ENCODE measurements at places on chromosomes 1 and 21.
A peak's percentile ranks its signal among the peaks of the same experiment; 100 is the strongest.

DNA sequence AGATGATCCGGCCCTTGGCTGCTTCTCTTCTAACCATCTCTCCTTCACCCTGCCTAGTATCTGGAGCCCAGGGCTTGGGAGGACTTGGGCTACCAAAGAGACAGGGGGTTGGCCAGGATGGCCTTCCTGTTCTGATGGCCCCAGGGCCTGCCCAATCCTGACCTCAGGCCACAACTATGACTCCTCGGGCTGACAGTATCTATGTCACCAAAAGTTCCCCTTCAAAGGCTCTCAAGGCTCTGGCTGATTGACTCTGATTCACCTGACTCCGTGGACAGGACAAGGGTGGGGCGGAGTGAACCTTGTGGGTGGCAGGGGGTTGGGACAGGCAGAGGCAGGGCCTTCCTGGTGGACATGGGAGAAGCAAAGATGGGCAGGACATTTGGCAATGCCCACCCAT lies 12.7 kb downstream of the MEF2D start:
- no peak for DNase-seq

GRCh38 chr1:24705260-24706073 lies 39.8 kb upstream of the CLIC4 start:
- DNase-seq = no peak

DNA sequence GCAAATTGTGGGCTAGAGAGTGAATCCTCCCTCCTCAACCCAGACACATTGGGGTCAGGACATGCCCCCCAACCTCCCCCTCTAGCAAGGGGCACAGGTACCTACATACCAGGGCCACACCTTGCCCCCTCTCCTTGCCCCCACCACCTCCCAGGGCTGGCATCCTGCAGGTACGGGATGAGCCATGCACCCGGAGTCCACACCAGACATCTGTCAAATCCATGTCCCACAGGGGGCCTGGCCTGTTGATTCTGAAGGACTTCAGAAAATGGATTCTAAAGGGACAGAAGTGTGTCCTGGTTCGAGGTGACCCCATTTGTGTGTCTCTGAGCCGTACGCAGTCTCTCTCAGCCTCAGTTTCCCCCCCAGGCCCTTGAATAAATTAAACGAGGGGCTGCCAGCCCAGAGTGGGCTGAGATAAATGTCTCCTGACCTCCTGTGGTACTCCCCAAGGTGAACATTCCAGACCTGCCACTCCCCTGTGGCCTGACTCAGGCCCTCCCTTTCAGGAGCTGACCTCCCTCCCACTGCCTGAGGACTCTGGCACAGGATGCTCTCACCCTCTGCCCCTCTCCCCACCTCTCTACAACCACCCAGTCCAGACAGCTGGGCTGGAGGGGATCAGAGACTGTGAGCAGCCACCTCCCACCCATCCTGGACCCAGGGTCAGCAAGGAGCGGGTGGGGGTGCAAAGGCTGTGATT lies 94.5 kb downstream of the EPHB2 start:
- DNase-seq = no peak

GRCh38 chr1:214525535-214526019 lies 25.8 kb downstream of the PTPN14 start:
- no peak for DNase-seq

DNA sequence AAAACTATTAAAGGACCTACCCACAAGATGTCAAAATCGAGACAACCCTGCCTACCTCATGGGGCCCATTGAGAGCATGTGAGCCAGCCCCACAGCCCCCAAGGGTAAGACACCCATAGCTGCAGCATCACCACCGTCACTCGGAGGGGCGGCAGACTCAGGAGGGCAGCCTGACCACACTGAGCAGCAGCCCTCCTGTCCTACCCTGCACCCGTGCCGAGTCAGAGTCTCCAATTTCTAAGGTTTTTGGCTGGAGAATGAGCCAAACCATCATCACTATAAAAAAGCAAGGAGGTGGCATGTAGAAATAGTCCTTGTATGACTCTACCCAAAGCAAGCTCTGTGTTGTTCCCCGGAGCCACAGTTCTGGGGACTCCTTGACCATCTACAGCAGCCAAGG lies 94.7 kb downstream of the SSBP3 start:
- no peak for DNase-seq

DNA sequence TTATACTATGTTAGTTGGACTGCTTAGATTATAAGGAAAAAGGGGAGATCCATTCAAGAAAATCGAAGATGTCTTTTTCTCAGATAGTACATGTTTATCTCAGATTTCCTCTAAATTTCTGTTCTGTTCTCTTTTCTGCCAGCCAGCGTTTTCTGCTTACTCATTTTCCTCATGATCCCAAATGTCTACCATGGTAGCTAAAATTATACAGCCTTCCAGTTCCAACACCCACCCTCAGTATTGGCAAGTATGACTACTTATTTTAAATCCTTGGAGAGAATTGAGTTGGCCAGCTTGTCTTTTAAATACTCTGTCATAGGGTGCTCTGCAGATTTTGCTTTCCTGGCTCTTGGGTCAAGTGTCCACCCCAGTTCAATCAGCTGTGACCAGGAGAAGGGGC lies 95.7 kb upstream of the PLXNA2 start:
- DNase-seq = no peak

- no peak for DNase-seq
Observed at GRCh38 chr1:109133002-109133706, 19.2 kb downstream of the ELAPOR1 start.

DNA sequence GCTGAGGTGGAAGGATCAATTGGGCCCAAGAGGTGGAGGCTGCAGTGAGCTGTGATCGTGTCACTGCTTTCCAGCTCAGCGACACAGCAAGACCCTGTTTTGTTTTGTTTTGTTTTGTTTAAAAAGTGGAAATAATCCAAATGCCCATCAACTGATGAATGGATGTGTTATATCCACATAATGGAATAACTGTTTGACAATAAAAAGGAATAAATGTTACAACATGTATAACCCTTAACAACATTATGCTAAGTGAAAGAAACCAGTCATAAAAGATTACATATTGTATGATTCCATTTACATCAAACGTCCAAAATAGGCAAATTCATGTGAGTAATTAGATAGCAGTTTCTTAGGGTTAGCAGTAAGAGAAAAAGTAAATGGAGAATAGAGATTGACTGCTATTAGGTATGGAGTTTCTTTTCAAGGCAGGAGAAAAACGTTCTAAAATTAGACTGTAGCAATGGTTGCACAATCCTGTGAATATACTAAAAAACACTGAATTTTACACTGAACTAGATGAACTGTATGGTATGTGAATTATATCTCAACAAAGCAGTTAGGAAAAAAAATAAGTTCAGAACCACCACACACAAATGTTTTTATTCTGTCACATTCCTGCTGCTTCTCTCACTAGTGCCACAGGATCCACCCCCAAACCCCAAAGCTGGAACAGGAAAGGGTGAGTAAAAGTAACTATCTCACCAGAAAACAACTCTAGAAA lies 15.7 kb downstream of the FOXJ3 start:
- DNase-seq = peak; percentile 21

GRCh38 chr1:226217273-226217672 lies 6.2 kb upstream of the MIXL1 start:
- DNase-seq = no peak

- no peak for DNase-seq
Observed at GRCh38 chr1:108725906-108726305, 13.2 kb downstream of the FNDC7 start.

DNA sequence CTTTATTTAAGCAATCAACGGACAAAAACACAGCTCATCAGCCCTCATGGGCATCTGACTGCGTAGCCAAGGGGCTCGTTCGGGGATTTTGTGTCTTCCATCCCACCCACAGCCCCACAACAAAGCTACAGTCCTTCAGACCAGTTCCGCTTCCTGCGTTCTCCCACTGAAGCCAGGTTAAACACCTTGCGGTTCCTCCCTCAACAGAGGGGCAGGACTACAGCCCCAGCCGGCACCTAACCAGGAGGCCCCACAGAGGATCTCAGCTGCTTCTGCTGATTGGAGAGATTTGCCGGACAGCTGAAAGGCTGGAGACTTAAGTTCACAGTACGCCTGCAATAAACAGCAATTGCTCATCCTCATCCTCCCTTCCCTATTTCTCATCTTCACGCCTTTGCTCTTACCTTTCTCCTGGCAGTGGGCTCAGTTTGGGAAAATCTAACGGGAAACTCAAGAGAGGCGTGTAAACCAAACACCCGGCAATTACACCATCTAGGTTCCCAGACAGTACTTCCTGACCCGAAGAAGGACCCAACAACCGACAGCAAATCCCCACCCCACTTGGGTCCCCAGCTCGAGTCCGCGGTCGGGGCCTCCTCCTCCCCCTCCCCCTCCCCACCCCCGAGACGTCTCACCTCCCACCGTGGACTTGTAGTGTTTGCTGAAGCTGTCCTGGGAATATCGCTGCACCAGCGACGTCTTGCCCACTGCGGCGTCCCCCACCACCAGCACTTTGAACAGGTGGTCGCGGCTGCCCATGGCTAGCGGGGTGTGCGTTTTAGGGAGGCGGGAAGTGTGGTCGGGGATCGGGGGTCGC lies 876 bp downstream of the RAB29 start:
- peak; percentile 53 for DNase-seq

DNA sequence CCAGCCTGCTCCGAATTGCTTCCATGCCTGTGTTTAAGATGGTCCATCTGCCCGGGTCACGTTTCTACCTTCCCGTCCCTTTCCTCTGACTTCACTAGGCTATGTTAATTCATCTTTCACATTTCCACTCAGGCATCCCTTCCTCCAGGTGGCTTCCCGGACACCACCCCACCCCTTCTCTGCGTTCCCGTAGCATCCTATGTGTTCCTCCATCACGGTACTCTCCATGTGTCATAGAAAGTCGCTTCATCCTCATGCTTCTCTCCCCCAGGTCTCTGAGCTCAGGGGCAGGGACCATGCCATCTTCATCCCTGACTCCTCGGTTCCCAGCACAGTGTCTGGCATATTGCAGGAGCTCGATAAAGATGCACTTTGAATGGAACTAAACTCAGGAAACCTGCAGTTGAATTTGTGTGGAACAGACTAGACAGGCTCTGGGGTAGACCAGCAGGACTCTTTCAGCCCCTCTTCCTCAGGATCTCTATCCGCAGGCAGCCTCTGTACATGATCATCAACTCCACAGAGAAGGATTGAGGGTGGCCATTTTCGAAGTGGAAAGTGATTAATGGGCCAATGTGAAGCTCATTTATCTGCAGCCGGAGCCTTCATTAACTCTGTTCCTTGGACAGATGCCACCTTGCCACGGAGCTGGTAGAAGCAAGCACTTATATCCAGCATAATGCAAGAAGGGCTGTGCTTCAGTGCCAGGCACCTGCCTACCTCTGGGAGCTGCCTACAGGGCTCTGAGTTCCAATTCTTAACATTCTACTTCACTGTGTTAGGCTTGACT lies 9.1 kb downstream of the C1orf226 start:
- no peak for DNase-seq

- peak; percentile 59 for DNase-seq
Observed at GRCh38 chr1:22641906-22642636, 1.4 kb upstream of the C1QC start.

DNA sequence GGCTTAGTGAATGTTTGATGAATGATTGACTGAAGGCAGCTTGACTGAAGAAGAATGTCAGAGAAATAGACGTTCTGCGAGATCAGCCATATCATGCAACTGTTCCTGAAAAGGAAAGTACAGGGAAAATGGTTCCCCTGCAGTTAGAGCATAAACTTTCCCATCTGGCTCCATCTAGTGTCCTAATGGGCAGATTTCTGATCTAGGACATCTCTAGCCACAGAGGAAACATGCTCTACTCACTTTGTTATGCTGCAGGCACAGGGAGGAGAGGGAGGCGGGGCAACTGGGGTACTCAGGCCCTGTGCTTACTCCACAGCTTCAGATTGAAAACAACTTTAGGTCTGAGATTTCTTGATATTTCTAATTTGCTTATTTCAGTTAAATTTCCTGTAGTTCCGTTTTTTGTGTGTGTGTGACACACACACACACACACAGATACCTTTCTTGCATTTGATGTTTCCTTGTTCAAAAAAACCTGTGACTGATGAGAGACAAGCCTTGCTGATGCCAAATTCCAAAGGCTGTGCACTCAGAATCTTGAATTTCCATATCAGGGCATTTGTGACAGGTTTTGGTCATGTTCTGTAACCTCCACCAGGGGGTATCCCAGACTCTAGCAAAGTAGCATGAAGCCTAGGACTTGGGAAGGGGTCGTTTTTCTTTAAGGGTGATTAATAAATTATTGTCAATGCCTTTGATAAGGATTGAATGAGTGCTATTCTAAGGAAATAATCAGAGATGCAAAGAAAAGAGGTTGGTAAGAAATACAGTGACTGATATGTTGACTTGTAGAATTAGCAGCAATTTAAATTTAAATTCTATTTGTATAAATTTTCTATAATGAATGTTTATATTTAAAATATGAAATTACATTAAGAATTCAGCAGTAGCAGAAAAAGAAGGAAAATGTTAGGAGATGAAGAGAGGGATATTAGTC lies 139.7 kb upstream of the BEND5 start:
- no peak for DNase-seq

DNA sequence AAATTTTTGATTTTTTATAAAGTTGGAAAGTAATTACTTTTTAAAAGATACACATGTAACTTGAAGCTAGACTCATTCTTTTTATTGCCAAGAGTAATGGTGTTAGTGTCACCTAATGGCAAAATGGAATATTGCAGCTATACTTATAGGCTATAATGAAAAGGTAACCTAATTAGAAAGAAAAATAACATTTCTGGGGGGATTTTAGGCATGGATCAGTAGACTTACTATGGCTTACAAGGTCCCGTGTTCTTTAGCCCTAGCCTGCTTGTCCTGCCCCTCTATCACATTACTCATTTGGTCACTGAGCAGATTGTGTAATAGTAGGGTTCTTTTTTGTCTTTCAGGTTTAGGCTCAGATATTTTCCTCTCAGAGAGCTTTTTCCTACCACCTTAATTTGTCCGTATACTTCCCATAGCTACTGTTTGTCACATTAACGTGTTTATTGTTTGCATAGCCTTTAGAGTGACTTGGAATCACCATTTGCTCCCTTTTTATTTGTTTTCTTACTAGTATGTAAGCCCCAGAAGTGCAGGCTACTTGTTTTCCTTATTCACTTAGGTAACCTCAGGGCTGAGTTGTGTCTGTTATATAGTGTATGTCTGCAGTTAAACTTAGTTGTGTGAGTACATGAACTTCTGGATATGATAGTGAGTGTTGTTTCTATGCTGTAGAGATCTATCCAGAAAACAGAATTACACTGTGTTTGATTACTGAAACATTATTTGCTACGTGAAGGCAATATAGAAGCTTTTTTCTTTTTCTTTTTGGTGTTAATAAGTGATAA lies 58.7 kb downstream of the RABGAP1L start:
- no peak for DNase-seq

DNA sequence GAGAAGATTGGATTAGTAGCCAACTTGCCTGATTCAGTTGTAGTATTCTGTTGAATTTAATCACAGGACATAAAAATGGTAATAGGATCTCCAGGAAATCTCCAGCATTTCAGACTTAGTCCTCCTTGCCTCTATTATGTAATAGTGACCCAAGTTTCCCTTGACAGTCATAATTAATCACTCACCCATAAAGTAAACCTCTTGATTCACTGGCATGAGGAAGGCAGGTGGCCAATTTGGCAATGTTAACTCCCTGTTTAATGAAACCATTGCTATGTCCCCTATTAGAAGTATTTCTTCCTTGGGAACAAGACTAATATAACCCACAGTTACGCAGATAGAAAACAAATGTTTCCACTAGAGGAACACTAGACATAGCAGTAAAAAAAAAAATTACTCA lies 604.8 kb upstream of the CXADR start:
- DNase-seq = no peak

All from activated gamma-delta T cell treated with Interleukin-2 at 50 U/mL for 16 hours (primary cell).